ENCODE measurements at places on chromosomes 1 and 21.

- no peak for DNase-seq
Observed at GRCh38 chr1:13801232-13801631, 101.2 kb downstream of the PRDM2 start.

- DNase-seq, result peak; percentile 58
Observed at GRCh38 chr1:62384276-62385005, 52.4 kb upstream of the USP1 start.

DNA sequence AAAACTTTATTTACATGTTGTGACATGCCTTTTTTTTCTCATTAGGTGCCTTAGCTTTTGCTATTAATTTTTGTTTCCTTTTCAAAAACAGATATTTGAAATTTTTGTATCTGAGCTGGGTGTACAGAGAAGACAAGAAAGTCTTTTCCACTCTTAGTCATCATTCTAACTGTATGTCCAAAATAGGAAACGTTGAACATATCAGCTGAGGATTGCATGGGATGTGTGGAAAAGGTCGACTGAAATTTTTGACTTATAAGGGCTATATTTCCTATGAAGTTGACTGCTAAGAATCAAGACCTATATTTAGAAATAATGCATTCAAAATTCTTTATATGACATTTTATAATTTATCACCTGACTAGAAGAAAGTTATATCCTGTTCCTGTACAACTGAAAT, 270.0 kb upstream of the ZRANB2 start:
- DNase-seq, result peak; percentile 88

DNA sequence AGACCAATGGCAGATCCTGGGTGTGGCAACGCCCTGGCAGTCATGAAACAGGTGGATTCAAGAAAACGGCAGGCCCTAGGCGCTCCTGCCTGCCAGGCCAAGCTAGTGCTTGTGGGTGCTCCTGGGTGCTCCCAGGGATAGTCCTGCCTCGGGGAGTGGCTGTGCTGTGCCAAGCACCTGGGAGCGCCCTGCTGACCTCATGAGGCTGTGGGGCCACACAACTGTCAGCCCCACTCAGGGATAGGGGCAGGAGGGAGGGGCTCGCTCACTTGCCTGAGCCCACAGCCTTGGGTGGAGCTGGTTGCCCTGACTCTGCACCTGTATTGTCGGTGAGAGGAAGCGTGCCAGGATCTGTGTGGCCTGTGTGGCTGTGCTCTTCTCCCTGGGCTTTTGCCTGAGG, 9.4 kb downstream of the SNAP47 start:
- DNase-seq, result no peak

- DNase-seq, result no peak
Observed at GRCh38 chr1:26189751-26190275, 589 bp upstream of the CATSPER4 start.

DNA sequence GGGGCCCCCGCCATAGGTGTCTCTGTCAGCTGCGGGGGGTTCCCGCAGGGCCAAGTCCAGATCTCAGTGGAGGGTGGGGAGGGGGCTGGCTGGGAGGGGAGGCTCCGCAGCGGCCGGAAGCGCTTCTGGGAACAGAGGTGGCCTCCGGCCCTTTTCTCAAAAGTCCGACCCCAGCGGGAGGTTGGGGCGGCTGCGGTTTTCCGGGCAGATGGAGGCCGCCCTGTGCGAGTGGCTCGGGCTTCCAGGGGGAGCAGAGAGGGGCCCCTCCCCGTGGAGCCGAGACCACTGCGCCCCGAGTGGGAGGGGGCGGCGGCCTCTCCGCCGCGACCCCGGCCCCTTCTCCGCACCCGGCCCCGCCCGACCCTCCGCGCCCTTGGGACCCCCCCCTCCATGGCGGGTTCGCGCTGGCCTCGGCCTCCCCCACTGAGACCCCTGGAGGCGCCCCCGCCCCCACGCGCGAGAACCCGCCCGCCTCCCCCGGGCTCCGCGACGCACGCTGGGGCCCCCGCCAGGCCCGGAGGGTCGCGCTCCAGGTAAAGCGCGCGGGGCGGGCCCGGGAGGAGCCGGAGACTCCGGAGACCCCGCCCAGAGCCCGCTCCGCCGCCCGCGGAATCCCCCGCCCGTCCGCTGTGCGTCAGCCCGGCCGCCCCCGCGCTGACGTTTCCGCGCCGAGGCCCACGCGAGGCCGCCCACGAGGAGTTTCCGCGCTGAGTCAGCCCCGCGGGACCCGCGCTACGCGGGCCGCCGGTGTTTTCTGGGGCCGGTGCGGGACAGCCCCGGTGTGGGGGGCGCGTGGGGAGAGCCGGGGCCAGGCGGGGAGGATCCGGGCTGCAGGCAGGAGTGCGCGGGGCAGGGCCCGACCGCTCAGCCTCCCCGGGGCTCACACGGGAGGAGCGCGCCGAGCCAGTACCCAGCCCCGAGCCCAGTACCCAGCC, 5.2 kb downstream of the TNFRSF18 start:
- no peak for DNase-seq

DNA sequence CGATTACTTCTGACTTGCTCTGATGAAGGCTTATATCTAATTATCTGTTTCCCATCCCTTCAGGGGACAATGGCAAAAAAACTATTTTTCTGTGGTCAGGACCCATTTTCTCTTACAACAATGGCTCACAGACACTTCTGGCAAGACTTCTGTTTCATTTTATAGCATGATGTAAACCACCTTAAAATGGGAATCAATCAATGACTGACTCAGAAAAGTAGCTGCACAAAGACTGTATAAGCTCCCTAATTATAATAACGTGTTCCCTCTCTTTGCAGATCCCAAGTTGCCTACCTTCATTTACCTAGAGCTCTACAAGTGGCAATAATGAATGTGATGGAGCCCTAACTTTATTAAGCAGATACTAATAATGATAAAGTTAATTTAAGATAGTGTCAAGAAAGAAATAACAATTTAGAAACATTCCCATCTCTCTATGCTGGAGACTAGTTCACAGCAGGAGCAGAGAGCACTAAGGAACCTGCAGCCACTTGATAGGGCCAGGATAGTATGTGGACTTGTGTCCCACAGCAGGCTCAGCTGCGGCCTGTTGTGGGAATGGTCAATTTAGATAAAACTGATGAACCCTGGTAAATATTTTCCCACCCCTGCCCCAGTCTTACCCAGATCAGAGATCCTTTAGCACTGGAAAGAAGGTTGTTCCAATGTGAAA, 538 bp downstream of the GBP2 start:
- no peak for DNase-seq

- no peak for DNase-seq
Observed at GRCh38 chr1:165772739-165773138, 4.1 kb upstream of the TMCO1 start.

- DNase-seq, result no peak
Observed at GRCh38 chr1:58812926-58813325, 29.1 kb upstream of the JUN start.

GRCh38 chr1:179121159-179121938, 39.5 kb downstream of the TOR3A start:
- peak; percentile 48 for DNase-seq

GRCh38 chr1:27122652-27123051, 32.3 kb downstream of the SLC9A1 start:
- DNase-seq, result peak; percentile 74

DNA sequence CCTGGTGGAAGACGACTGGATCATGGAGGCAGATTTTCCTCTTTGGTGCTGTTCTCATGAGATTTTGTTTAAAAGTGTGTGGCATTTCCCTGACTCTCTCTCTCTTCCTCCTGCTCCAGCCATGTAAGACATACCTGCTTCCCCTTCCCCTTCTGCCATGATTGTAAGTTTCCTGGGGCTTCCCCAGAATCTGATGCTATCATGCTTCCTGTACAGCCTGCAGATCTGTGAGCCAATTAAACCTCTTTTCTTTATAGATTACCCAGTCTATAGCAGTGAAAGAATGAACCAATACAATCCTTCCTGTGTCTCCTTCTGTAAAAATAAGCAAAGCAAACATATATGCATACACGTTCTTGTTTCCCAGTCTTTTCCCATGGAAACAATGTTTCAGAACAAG, 273.2 kb downstream of the DYRK1A start:
- DNase-seq, result no peak

DNA sequence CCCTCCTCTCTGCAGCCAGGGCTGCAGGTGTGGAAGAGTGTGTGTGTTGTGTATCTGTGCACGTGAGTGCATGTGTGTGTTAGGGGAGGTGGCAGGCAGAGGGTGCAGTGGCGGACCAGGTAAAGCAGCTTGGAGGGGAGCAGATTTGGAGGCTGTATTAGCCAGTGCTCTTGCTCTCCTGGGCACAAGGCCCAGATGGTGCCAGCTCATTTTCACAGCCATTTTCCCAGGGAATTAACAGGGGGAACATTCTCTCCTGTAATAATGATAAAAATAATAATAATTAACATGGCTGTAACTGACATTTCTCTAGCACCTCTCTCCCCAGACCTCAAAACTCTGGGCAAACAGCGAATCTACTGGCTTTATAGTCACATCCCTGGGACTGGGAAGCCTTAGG, 43.6 kb downstream of the LRRN2 start:
- DNase-seq, result no peak

DNA sequence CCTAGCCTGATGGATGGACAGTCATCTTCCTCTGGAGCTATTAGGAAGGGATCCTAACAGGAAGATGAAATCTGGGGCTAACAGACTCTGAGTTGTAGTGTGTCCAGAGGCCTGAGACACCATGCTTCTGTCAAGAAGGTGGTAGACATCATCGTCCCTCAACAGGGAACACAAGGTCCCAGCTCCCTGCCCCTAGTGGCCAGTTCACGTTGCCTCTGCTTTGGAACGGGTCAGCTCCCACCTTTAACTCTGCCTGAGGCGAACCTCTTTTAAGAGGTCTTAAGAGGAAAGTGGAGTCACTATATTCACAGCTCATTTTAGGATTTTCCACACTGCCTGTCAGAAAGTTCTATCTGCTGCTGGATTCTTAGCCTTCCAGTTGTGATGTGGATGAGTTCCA, 28.3 kb downstream of the LRRC71 start:
- no peak for DNase-seq

GRCh38 chr1:54439550-54440223, 33.5 kb upstream of the SSBP3 start:
- no peak for DNase-seq

DNA sequence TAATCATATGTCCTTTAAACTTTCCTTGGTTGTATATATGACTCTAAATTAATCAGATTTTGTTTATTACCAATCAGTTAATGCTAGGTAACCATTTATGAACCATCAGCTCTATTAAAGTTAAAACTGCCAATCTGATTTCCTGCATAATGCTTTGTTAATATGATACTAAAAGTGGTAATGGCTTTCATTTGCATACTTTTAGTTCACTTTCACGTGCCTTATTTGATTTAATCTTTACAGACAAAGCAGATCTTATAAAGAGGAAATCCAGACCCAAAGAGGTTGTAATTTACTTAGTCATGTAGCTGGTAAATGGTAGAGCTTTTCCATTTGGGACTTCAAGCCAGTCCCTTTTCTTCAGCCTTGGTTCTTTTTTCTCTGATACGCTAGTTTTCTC, 61.3 kb downstream of the CLIC4 start:
- no peak for DNase-seq

- no peak for DNase-seq
Observed at GRCh38 chr1:183993132-183993531, 44.4 kb downstream of the COLGALT2 start.

DNA sequence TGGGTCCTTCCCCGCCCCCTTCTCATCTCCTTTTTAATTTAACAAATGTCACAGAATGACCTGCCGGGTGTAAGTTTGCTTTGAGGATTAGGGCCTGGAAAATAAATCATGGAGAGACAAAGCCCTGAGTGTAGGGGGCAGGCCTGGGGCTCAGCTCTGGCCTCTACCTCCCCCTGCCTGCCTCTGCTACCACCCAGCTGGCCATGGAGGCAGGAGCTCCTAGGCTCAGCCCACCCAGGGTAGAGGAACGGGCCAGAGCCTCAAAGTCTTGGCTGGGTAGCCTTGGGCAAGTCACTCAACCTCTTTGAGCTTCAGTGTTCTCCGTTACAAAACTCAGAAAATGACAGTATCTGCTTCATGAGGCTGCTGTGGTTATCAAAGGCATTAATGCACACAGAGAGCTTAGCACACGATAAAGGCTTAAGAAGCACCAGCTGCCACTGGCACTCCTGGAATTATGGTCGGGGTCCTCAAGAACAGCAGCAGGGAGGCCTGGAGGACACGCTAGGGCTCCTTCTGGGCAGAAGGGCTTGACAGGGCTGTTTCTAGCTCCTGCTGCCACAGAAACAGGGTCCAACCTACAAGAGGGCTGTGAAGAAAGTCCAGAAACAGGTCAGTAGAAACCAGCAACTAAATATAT, 39.0 kb downstream of the LRP8 start:
- DNase-seq, result no peak

- DNase-seq, result no peak
Observed at GRCh38 chr1:14949836-14950713, 203.5 kb upstream of the TMEM51 start.

DNA sequence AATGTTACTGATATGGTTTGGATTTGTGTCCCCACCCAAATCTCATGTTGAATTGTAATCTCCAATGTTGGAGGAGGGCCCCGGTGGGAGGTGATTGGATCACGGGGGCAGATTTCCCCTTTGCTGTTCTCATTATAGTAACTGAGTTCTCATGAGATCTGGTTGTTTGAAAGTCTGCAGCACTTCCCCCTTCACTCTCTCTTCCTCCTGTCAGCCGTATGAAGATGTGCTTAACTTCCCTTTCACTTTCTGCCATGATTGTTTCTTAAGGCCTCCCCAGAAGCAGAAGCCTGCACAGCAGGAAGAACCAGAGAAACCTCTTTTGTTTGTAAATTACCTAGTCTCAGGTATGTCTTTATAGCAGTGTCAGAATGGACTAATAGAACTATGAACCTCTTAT, 28.4 kb downstream of the TRIM33 start:
- DNase-seq, result no peak

DNA sequence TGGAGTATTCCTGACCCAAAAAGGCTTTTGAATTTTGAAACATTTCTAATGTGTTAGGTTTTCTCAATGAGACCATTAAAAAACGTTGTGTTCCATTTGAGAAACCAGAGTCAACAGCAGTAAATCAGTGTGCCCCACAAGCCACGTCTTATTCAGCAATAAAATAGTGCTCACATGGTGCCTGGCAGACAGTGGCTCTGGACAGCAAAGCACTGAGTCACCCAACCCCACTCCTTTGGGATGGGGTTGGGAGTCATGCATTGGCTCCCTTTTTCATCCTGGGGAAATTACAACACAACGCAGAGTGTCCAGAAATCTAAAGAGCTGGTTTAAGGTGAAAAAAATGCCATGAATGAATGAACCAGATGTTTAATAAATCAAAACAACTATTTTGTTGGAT, 46.5 kb downstream of the KCNJ15 start:
- DNase-seq, result peak; percentile 95

DNA sequence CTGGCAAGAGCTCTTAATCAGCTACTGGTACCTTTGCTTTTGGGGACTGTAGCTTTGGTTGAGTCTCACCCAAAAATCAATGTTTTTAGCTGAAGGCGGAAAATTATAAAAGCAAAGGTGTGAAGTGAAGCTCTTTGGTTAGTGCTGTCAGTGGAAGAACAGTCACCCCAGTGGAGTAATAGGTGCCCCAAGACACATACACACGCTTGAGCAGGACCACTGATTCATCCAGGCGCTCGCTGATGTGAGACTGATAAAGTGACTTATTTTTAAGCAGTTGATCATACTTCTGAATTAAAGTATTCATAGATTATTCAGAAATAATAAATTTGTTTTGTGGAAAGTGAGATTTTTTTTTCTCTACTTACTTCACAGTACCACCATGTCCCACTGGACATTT, 37.1 kb downstream of the TGFB2 start:
- no peak for DNase-seq
